Stimulated activated CD8-positive, alpha-beta memory T cell treated with anti-CD3 and anti-CD28 coated beads, Interleukin-2, amount 100 ng/mL, for 48 hours (primary cell): ENCODE measurements at places on chromosomes 5 and 9.

DNA sequence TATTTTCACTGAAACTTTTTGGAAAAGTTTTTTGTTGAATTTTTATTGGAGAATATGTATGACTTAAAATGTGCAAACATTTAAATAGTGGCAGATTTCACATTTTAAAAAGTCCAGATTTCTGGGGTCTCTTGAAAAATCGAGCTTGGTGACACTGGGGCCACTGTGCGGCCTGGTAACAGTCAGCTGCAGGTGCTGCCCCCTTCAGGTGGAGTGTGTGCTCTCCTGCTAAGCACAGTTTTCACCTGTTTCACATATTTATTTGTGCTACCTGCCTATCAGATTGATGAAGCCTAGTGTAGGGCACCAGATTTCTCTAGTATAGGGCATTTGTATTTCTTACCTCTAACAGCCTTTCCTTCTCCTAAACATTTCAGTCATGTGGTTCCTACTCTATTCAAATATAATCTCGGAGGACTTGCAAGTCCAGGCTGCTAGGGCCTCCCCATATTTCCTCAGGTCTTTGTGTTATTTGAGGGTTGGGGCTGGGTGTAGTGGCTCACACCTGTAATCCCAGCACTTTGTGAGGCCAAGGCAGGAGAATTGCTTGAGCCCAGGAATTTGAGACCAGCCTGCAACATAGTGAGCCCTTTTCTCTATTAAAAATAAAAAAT lies 95.8 kb upstream of the KLF9 start:
- DNase-seq, result peak; percentile 20

DNA sequence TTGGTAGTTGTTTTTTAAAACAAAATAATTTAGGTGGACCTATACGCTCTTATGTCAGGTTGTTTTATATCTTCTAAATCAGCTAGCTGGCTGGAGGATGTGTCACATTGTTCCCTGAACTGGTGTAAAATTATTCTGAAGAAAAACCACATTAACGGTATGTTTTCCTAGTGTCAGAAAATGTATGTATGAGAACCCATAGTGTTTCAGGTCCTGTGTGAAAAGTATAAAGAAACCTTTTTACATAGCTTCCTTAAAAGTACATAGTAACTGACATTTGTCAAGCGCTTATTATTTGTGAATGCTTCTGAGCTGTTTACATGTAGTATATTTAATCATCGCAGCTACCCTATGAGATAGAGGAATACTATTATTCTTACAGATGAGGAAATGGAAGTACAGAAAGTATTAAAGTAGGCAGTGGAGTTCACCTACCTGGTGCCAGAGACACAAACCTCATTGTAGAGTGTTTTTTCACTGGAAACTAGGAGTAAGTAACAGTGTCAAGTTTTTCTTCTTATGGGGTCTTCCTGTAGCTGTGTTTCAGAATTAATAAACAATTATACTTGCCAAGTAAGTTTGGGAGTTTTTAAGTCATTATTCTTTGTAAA lies 10.4 kb upstream of the FAM120AOS start:
- no peak for DNase-seq

GRCh38 chr9:129309906-129310305 lies 131.8 kb upstream of the IER5L start:
- DNase-seq, result no peak

DNA sequence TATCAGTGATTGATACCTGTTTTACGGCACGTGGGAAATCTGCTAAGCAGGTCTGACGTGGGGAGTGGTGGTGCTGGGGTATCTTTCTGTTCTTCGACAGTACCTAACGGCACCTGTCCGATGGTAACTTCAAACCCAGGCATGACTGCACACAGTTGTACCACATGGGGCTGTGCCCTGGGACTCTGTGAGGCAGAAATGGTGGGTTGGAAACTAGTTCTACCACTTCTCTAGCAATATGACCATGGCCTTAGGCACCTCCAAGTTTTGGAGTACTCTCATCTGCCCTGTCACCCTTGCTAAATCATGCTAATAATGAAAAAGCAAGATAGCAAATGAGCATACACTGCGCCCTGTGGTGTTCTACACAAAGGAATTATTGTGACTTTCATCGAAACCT lies 30.9 kb downstream of the EPB41L4B start:
- DNase-seq, result no peak

DNA sequence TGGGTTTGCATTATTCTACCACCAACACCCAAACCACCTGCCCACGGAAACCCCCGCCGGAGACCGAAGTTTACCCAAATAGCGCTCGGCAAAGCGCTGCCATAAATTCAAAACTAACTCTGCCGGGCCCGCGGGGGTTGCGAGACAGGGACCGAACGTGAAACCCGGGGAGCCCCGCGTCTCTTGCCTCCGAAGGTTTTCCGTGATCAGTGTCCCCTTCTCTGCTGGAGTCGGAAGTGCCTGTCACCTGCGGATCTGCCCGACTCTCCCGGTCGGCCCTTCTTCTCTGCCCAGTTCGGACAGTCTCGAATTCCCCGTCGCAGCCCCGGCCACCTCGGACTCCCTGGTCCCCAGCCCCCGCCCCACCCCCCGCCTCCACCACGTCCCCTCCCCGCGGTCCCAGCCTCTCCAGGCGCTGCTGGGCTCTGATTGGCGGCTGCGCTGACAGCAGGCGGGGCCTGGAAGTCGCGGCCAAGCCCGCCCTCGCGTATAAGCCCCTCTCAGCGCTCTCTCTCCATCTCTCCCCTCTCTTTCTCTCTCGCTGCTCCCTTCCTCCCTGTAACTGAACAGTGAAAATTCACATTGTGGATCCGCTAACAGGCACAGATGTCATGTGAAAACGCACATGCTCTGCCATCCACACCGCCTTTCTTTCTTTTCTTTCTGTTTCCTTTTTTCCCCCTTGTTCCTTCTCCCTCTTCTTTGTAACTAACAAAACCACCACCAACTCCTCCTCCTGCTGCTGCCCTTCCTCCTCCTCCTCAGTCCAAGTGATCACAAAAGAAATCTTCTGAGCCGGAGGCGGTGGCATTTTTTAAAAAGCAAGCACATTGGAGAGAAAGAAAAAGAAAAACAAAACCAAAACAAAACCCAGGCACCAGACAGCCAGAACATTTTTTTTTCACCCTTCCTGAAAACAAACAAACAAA lies at the start of gene RORB:
Gene RORB, plus strand, starts transcription at position 517 of the 929 bp plus-strand sequence. CDS start 642 bp downstream, outside the sequence.
- DNase-seq, result no peak

DNA sequence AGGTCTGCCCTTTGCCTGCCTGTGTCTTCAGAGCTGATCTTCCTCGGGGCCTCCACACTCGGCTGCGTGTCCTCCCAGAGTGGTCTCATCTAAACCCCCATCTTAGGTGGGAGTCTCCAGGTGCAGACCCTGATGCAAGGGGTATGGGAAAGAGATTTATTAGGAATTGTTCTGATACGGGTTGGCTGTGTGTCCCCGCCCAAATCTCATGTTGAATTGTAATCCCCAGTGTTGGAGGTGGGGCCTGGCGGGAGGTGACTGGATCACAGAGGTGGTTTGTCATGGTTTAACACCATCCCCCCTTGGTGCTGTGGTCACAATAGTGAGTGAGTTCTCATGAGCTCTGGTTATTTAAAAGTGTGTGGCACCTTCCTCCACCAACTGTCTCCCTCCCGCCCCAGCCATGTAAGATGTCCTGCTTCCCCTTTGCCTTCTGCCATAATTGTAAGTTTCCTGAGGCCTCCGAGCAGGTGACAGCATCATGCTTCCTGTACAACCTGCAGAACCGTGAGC lies 208.4 kb downstream of the AOPEP start:
- no peak for DNase-seq

DNA sequence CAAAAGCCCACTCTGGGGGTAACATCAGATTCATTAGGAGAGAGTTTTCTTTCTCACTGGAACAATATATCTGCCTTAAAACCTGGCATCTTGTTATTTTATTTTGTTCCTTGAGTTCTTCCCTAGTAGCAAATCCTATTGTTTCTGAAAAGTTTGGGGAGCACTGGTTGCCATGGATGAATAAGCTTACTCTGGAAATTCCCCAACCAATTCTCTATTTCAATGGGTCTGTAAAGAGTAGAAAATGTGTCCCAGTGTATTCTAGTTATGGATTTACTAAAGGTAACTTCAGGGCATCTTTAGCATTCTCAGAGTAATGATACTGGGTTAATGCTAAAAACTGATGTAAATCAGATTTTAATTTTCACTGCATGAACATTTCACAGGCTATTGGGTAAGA lies 94.2 kb upstream of the S1PR3 start:
- DNase-seq, result no peak

DNA sequence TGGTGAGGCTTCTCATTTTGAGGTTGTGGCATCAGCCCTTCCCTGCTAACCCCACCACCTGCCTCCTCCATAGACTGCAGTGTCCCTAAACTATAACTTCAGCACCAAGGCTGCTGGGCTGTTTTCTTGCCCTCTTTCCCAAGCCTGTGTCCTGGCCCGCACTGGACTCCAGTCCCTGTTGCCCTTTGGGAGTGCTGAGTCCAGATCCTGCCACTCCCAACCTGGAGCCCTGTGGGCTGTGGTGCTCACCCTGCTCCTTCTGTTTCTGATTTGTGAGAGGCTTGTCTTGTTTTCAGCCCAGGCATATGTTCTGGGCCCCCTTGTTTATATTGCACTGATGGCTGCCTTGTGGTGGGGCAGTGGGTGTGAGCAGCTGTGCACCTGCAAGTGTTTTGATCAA lies 39.7 kb upstream of the RNU6ATAC start:
- DNase-seq, result no peak

DNA sequence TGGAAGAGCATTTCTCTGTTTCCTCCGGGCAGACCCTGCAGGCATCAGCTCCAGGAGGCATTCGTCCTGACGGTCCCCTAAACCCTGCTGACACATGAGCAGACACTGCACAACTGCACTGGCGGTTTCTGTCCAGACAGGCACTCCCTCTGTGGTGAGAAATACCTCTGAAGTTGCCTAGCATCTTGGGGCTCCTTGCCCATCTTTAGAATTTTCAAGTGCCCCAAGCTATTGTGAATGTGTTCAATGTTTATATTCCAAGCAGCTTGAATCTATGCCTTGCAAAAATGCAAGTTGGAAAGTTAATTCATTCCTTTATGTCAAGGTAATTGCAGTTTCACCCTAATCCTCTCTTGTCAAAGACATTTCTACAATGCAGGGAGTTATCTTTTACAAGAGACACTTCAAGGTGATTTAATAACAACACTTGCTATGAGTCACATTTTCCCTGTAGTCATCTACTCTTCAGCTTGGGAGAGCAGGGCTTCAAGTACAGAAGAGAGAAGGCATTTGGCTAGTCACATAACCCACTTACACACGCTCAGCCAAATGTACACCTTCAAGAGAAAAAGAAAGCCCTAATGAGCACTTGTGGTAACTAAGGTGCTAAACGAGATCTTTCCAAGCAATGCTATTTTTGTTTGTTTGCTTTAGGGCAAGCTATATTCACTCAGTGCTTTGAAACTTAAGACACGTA lies 302.5 kb downstream of the MLLT3 start:
- no peak for DNase-seq

DNA sequence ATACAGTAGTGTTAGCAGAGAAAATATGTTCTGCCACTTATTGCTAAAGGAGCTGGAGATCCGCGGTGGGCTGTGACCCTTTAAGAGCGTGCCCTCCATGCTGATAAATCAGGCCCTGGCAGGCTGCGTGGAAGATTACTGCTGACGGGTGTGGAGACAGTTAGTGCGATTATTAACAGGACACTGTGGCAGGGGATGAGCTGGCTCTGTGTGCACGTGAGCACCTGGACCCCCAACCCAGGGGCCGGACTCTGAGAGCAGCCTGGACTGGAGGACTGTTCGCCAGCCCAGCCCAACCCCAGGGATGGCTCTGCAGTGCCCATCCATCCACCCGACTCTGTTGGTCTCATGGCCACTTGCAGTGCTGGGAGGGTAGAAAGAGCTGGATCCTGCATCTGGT lies 162.0 kb downstream of the MELK start:
- no peak for DNase-seq

- DNase-seq, result no peak
Measured at GRCh38 chr5:173011566-173011965, 28.0 kb downstream of the ATP6V0E1 start.

GRCh38 chr9:98798254-98798653 lies 1.9 kb upstream of the ANKS6 start:
- DNase-seq, result no peak

DNA sequence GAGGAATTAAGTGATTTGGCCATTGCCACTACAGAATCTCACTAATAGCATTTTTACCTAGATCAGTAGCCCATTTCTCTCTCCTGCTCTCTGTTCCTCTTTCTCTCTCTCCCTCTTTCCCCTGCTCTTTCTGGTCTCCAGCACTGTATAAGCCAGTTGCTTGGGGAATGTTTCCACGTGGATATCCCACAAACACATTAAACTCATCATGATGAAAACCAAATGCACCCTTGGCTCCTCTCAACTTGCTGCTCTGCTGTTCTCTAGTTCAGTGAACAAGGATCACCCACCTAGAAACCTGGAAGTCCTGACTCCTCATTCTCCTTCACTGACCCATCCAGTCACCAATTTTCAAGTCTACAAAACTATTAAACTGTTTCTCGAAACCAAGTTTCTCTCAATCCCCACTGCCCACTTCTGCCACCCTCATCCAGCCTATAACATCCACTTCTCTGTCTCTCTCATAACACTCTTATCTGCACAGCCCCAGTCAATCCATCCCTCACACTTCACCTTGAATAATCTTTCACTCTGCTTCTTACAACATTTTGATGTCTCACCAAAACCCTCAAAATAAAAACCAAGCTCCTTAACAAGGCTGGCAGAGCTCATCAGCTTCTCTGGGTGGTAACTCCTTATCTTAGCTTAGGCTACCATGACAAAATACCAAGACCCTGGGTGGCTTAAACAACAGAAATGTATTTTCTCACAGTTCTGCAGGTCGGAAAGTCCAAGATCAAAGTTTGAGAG lies 79.3 kb downstream of the ARL15 start:
- no peak for DNase-seq

- no peak for DNase-seq
Measured at GRCh38 chr5:153794327-153794726, 244.4 kb downstream of the FAM114A2 start.

DNA sequence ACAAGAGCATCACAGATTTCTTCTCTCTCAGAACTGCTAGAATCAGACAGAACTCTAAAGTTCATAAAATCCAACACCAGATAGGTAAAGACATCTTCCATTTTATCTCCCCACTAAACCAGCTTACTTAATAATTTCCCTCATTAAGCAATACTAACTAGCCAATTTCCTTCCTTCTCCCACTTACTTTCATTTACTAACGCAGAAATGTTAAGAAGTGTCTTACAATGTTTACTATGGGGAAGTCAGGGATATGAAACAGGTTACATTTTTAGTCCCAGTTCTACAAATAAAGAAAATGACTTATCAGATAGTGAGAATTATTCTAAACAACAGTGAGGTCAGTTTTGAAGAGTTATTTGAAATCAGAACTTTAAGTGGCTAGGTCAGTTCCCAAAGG lies 236.5 kb downstream of the FBXL17 start:
- DNase-seq, result no peak

GRCh38 chr9:17810728-17811571 lies 232.1 kb downstream of the SH3GL2 start:
- DNase-seq, result peak; percentile 3
